Activated CD8-positive, alpha-beta memory T cell treated with anti-CD3 and anti-CD28 coated beads, Interleukin-2, amount 10 ng/mL, durations not matched to agents 7 days and 5 days (primary cell): ENCODE measurements at places on chromosomes 6 and 20.

DNA sequence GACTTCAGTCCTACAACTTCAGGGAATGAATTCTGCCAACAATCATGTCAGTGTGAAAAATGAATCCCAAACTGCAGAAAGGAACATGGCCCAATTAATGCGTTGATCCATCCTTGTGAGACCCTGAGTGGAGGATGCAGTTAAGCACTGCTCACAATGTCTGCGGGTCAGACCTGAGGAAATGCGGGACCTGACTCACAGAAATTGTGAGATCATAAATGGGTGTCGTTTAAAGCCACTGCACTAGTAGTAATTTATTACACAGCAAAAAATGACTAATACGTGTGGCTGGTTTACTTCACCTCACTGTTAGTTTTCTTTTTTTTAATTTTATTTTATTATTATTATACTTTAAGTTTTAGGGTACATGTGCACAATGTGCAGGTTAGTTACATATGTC, 505.0 kb downstream of the PRKN start:
- DNase-seq, result no peak

DNA sequence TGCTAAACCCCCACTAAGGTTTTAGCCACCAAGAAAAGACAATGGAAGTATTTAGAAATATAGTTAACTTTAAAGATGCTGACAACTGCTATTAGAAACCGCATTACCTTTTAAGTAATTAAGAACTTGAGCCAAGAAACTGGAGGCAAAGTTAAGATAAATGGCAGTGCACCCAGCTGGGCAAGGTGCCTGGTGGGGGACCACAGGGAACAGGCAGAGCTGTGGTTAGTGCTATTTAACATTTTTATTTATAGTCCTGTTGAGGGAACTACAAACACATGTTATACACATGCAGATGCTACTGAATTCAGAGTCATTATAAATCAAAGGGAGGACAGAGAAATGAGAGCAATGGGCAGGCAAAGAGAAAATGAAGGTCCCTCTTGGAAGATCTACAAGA, 447.9 kb downstream of the TFAP2B start:
- no peak for DNase-seq

GRCh38 chr20:43388268-43389002, 69.3 kb upstream of the SRSF6 start:
- no peak for DNase-seq

DNA sequence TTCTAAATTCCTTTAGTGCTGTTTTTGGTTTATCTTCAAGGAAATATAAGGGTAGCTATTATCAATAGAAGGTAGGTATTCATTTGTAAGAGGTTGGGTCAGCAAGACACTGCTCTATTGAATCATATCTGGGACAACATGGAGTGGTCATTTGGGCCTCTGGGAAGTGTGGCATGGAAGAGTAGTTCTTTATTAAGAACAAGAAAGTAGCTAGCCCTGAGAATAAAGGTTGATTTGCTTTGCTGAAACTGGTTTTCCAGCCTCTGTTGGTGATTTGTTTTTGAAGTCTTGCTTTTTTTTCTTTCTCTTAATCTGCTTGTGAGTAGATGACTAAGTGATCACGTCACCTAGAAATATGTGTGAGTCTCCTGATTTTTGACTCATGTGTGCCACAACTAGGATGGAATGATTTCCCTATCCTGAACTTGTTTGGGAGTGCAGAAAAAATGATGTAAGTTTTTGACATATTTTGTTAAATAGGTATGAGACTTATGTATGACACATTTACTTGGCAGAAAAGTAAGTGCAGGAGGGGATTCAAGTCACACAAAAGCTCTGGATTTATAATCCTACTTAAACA, 381.8 kb downstream of the CENPW start:
- DNase-seq, result no peak

GRCh38 chr6:105330364-105330763, 72.5 kb downstream of the PREP start:
- no peak for DNase-seq
